SK-MEL-5 (cell line): ENCODE measurements at places on chromosomes 7 and 10.

- peak; percentile 13 for DNase-seq
Observed at GRCh38 chr10:53315709-53316108, 543.1 kb upstream of the MBL2 start.

- no peak for DNase-seq
Observed at GRCh38 chr10:2951235-2951835, 116.0 kb upstream of the PFKP start.

DNA sequence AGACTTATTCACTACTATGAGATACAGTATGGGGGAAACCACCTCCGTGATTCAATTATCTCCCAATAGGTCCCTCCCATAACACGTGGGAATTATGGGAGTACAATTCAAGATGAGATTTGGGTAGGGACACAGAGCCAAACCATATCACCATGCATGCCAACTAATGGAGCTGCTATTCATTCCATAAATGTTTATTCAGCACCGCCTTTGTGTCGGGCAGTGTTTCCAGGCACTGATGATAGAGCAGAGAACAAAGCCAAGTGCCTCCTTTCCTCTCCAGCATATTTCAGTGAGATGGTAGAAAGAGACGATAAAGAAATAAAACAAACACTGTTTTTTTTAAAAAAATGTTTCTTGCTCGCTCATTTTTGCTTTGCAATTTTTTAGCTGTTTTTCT lies 295.9 kb upstream of the FOXK1 start:
- no peak for DNase-seq

GRCh38 chr10:11242443-11243387 lies 225.0 kb downstream of the CELF2 start:
- no peak for DNase-seq

- DNase-seq = peak; percentile 34
Observed at GRCh38 chr7:113730309-113730955, 188.4 kb downstream of the PPP1R3A start.

DNA sequence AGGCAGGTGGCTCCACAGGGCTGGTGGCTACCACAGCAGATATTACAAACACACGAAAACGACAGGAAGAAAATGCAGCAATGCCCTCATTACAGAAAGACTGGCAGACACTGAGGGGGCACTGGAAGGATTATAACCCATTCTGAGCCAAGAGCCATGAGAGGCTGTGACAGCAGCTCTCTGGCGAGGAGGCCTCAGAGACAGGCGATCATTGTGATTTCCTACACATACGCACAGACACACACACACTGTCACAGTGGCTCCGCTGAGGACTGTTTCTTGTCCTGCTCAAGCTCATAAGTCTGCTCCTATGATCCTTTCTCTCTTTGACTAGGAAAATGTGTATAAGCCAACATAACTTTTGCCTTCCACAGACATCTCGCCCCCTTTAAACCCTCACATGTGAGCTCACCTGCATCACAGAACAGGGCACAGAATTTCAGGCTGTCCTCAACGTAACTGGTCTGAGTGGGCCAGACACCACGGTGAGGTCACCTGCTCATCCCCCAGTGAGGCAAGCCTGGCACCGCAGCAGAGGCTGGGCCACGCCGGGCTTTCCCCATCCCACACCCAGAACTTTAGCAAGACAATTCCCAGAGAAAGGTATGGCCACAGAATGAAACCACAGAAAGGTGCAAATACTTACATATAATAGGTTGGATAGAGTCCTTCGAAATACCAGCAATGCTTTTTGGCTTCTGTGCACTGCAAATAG lies 51.7 kb downstream of the VOPP1 start:
- DNase-seq = no peak

DNA sequence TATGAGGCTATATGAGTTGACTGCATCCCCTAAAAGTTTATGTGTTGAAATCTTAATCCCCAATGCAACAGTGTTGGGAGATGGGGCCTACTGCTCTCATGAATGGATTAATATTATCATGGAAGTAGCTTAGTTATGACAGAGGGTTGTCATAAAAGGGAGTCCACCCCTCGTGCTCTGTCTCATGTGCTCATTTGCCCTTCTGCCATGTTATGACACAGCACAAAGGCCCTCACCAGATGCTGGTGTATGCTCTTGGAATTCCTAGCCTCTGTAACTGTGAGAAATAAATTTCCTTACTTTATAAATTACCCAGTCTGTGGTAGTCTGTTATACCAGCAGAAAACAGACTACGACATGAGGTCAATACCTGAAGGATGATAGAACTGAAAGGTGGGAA lies 17.6 kb upstream of the PANK1 start:
- DNase-seq = no peak

DNA sequence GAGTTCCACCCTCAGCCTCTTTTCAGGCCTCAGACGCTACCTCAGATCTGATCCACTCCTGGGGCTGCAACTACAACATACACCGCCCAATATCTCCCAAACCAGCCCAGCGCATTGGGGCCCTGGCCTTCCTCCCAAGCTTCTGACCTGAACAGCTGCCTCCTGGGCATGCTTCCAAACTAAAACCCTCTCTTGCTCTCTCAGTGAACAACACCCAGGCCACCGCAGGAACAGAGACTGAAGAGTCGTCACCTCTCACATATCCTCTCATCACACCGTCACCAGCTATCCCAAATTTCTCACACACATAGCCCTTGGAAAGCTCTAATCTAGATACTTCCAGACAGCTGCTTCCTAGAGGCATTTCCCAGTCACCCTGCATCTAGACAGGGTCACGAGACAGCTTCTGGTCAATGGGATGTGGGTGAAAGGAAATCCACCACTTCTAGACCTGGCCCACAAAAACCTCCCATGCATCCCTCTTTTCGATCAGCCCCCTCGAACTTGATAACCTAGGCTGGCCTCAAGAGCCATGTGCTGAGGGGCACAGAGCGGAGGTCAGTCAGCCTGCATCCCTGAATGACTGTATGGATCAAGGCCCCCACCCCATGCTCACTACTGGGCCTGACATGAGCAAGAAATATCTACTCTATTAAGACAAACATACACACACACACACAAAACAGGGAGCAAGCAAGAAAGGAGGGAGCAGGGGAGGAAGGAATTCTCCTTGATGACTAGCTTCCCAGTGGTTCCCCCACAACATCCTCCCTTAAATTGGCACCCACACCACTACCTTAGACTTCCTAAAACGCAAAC lies 1.8 kb downstream of the PARP12 start:
- DNase-seq = no peak

GRCh38 chr7:13745530-13745929 lies 243.9 kb downstream of the ETV1 start:
- DNase-seq = no peak

DNA sequence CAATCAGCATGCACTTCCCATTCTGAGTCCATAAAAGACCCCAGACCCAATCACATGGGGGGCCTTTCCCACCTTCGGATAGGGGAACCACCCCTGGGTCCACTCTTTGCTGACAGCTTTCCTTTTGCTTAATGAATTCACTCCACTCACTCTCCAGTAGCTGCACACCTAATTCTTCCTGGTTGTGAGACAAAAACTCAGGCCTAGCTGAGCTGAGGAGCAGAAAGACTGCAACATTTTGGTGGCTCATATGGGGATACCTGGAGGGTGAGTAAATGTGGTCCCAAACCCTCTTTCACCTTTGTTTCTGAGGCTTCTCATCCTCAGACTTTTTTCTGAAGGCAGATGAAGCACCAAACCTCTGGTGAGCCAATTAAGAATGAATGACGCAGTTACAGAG lies 138.1 kb downstream of the WDR11 start:
- DNase-seq = no peak

- DNase-seq = peak; percentile 62
Observed at GRCh38 chr10:80260295-80261243, 28.9 kb downstream of the MAT1A start.

- no peak for DNase-seq
Observed at GRCh38 chr7:123260428-123260960, 60.7 kb upstream of the SLC13A1 start.

DNA sequence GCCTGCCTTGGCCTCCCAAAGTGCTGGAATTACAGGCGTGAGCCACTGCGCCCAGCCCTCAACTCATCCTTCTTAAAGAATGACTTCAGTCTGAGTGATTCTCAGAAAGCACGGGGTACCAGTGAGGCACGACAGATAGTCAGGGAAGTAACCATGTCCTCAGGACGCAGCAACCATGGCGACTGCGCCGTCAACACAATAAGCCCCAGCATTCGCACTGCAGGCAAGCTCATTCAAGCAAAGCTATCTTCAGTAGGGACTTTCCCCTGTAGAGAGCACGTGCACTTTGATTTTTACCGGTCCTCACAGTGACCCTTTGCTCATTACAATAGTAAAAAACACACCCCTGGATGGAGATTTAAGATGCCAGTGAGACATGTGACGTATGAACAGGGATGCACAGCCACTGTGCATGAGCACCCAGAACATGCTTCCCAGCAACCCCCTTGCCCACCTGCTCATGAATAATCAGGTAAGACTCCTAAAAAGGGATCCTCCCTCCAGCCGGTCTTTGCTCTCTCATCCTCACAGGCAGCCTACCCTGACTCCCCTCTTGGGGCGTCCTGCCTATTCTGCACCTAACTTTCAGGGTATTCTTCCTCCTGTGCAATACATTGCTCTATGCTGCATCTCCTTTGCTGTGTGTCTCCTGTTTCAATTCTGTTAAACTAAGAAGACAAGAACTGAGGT lies 9.1 kb downstream of the WDR86 start:
- DNase-seq = no peak

DNA sequence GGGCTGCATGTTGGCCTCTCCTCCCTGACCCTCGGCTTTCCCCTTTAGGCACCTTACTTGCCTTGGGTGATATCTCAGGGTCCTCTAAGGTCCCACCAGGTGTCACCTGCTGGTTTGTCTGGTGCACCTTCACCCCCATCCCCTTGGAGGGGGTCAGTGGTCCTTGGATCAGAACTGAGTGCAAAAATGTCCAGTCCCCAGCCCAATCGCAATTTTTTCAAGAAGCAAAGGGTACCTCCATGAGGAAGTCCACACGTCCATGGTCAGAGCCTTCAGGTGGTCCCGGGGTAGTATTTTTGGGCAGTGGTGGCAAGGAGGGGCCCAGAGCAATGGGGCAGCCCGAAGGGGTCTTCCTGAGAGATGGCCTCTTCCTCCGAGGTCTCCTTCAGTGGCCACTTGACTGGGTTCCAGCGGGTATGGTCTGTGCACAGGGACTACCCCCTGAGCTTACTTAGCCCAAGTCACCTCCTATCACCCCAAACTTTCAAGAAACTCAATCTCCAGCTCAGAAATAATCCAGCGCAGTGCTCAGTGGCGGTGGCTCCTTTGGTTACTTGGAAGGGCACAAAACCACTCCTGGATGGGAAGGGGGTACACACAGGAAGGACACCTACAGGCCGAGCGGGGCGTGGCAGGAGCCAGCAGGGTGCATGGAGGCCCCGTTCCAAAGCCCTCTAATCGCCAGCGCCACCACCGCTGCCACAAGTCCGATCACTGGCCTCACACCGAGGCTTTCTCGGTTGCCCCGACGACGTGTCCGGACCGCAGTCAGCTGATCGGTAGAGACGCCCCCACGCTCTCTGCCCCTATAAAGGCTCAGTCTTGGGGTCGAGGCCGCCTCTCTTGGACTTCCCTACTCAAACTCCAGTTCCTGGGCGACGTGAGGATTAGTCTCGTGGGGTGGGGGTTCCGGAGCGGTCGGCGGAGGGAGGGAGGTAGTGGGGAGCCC lies 4.5 kb downstream of the SAP25 start:
- peak; percentile 46 for DNase-seq

- peak; percentile 37 for DNase-seq
Observed at GRCh38 chr7:112420236-112420861, 29.9 kb upstream of the IFRD1 start.

DNA sequence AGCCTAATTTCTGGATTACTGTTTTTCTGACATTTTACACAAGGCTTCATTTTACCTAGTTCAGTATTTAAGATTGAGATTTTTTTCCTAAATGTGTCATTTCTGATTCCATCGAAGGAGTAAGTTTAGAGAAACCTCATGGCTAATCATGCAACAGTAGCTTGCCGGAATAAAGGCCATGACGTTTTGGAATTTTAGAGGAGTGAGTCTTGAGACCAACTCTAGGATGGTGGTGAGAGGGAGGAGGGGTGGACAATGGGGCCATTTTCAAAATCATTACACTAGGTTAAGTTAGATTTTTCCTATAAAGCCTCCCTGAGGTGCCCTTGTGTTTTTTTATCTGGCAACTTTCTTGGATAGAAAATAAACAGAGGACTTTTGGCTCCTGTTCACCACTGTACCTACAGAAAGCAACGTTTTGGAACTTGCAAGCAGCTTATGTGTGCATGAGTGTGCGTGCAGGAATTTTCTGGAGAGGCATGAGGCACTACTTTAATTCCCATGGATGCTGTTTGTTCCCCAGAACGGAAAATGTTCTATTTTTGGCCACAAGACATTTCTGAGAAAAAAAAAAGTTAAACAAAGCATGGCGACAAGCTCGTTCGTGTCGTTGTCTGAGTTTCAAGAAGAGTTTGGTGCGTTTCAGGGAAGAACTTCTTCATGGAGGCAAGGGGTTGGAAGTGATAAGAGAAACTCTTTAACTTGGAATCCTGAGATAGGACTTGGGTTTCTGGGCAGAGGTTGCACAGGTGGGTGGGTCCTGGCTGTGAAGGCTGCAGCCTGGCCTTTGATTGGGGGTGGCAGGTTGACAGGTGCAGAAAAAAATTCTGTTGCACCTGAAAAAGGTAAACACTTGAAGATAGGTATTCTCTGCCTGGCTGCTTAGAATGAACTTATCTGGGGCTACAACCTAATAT lies 178.1 kb downstream of the PTEN start:
- no peak for DNase-seq

- no peak for DNase-seq
Observed at GRCh38 chr7:130479716-130480400, 12.0 kb upstream of the MEST start.

DNA sequence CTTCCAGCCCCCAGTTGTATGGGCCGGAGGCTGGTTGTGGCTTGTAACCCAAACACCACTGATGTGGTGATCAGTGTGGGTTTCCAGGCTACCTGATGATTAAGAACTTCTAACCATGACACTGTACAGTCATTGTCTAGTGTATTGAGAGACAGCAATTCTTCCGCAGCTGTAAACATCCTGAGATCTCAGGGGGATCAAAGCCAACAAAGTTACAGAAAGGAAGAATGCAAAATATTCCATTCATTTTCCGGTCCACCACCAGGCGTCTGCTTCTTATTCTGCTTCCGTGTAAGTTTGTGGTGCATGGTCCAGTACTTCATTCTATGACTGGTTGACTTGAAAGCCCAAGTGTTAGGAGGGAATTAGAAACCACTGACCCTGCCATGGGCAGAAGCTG lies 10.3 kb upstream of the GLI3 start:
- DNase-seq = peak; percentile 82

- DNase-seq = no peak
Observed at GRCh38 chr7:25864511-25864910, 287.5 kb upstream of the NFE2L3 start.

DNA sequence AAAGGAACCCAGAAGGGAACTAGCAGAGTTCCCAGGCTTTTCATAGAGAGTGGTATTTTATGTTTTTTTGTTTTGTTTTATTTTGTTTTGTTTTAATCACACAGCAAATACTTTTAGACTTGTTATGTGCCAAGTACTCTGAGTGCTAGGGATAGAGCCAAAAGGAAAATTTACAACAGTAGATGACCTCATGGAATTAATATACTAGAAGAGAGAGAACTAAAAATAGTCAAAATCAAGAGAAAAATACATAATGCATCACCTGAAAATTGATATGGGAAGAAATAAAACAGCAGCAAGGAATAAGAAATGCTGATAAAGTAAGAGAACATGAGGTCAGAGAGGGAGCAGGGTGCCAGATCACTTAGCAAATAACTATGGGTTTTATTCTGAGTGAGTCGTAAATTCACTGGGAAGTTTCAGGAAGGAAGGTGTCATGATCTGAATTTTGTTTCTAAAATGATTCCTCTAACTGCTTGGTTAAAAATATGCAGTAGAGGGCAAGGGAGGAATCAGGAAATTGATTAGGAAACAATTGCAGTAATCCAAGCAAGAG lies 351.0 kb downstream of the ANKRD7 start:
- DNase-seq = no peak

GRCh38 chr7:131010717-131011431 lies 276.9 kb upstream of the KLF14 start:
- peak; percentile 39 for DNase-seq
